ENCODE measurements at places on chromosomes 5 and 9. TPM values are rescaled to one million over a fixed set of nuclear protein-coding genes. Genes with fewer than 3 reads are reported as not detected.

GRCh38 chr5:150505041-150505511 is 2.9 kb upstream of the NDST1 start:
- no peak for DNase-seq

DNA sequence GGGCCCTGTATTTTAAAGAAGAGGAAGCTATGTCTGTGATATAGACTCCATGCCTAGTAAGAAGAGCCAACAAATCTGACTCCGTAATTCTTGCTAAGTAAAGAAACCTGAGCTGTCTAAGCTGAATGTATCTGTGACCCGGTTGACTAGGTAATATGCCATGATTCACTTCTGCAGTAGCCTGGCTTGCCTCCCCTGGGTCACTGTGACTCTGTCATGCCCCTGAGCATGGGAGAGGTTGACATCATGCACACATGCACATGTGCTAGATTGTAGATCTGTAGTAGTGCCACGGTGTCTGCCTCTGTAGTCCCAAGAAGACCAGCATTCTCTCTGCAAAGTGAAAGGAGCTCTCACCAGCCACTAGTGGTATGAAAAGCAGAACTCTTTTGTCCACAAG is 9.1 kb downstream of the SLC22A5 start:
- DNase-seq: no peak

GRCh38 chr5:157248821-157249470 is 17.0 kb upstream of the CYFIP2 start:
- DNase-seq: peak; percentile 65

GRCh38 chr5:68325065-68325580 is 109.6 kb downstream of the PIK3R1 start:
- no peak for DNase-seq

DNA sequence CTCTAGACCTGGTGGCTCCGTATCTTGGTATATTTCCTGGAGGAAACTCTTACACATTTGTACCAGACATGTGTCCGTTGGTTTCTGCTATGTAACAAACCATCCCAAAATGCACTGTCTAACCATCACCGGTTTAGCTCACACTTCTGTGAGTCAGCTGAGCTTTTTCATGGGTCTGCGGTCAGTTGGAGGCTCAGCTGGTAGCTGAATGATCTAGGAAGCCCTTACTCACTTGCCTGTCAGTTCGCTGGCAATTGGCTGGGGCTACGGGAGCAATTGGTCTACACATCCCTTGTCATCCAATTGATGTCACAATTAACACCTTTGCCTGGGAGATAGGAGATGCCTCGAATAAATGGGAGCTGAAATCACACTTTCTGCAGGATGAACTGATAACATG is 11.6 kb upstream of the WHRN start:
- no peak for DNase-seq

DNA sequence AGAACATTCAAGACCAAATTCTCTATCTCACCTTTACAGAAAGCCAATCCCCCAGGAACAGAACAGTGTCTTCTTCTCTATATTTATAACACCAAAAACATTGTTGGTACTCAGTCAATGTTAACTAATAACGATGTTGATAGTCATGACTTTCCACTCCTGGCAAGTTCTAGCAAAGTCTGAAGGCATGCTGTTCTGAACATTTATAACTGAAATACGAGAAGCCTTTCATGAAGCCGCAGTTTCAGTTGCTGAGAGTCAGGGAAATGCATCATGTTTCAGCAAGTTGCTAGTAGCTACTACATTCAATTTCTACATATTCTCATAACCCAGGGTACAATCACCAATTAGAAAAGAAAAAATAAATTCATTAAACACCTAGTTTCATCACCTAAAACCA is 301.4 kb downstream of the PDE4D start:
- no peak for DNase-seq

GRCh38 chr9:106964329-106964728 is 101.4 kb downstream of the ZNF462 start:
- no peak for DNase-seq

DNA sequence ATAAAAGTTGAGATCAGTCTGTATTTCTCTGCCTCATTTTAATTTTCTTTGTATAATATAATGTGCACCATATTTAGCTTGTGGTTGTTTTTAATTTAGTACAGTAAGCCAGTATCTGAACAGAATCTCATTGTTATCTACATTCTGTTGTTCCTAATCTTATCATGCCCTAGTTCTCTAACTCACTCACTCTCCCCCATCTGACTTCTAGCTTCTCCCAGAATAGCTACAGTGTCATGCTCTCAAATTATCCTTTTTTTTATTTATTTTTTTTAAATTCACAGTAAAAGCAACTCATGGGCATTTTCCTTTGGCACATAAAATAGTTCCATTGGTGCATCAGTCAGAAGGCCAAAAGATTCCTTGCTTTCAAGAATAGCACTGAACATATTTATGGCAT is 156.6 kb downstream of the TRPM3 start:
- no peak for DNase-seq

- no peak for DNase-seq
Measured at GRCh38 chr9:108002371-108002956, 512.9 kb upstream of the KLF4 start.

DNA sequence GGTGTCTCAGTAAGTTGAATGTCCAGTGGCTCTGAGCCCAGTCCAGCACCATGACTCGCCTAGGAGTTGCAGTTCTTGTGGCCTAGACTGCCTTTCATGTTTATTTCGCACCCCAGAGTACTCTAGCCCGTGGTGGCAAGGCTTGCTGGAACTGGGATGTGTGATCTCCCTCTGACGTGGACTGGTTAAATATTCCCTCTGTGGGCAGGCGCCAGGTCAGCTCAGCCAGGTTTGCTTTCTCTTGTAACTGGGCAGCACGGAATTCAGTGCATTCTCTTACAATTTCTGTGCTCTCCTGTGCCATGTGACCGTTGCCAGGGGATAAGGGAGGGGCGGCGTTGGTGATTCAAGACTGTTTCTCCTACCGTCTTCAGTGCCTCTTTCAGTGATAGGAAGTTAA is 270.8 kb downstream of the KDM4C start:
- no peak for DNase-seq

DNA sequence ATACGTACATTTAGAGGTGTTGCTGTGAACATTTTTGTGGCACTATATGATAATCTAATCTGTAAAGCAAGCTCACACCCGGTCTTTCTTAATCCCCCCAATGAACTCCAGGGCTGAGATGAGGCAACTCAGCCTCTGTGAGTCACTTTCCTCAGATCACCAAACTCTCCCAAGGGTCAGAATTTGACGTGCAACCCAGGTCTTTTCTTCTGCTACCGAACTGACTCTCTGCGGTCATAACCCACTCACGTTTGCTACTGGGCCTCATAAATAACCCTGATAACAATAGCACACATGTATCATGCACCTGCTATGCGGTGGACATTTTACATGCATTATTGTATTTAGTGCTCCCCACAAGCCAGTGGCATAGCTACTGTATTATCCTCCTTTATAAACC is 153.1 kb downstream of the DROSHA start:
- DNase-seq: no peak

GRCh38 chr5:50595199-50595598 is 71.2 kb upstream of the PARP8 start:
- DNase-seq: no peak

GRCh38 chr5:157148734-157149615 is 6.3 kb upstream of the MED7 start:
- peak; percentile 85 for DNase-seq

- no peak for DNase-seq
Measured at GRCh38 chr9:87954230-87954629, 20.1 kb downstream of the CDK20 start.

- no peak for DNase-seq
Measured at GRCh38 chr5:111942661-111943401, 185.8 kb upstream of the NREP start.

- no peak for DNase-seq
Measured at GRCh38 chr5:93058309-93058708, 522.7 kb downstream of the NR2F1-AS1 start.

GRCh38 chr5:147339313-147339712 is 104.5 kb downstream of the STK32A start:
- no peak for DNase-seq

DNA sequence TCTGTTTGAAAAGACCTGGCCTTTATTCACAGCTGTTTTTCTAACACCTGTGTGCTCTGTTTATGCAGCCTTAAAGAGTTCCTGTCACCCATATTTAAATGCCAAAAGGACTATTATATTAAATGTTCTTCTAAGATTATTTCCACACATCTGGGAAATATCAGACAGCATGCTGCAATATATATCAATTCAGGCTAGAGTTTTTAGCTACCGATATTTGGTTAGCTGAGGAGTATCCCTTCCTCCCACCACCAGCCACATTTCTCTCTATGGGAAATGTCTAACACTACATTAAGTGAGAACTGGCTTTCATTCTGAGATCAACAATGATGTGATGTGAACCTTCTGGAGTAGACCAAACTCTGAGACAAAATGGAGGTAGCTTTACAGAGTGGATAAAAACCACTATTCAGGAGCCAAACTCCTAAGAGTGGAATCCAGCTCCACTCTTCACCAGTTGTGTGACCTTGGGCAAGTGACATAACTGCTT is 509.2 kb downstream of the ZNF608 start:
- DNase-seq: no peak

GRCh38 chr5:61467766-61468482 is 135.9 kb downstream of the ZSWIM6 start:
- DNase-seq: no peak

DNA sequence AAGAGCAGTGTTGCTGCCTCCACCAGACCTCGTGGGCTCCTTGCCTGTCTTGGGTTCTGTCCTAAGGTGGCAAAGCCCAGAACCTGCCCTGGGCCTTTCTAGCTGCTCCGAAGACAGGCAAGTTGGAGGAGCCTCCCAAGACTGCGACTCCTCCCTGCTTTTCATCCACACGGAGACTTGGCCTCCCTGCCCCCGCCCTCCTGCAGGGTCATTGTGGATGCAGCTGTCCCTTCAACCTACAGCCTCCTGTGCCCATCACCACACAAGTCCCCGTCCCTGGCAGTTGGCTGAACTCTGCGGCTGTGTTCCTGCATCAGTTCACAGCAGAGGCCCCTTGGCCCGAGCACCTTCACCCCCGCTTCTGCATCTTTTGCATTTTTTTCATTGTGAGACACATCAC is 59.2 kb downstream of the WNK2 start:
- DNase-seq: no peak

DNA sequence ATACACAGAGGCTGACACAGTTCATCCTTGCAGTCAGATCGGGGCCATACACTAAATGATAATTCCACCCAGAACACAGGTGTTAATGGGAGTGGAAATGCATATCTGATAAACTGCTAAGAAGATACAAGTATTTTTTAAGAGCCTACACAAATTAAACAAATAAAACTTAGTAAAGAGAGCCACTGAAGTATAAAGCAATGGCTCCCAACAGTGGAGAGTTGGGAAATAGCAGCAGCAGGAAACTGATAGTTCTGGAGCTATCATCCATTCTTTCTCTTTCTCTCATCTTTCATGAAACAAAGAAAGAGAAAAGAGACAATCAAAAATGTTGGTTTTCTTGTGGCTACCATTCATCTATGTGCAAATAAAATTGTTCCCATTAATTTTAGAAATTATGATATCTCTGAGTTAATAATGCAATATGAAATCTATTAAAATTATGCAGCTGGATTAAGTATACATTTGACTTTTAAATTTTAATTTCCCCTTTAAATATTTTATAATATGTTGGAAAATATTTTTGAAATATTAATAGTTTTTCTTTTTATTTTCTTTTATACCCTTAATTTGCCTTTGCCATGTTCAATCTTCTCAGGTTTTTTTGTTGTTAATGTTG is 120.8 kb downstream of the EMB start:
- DNase-seq: no peak

DNA sequence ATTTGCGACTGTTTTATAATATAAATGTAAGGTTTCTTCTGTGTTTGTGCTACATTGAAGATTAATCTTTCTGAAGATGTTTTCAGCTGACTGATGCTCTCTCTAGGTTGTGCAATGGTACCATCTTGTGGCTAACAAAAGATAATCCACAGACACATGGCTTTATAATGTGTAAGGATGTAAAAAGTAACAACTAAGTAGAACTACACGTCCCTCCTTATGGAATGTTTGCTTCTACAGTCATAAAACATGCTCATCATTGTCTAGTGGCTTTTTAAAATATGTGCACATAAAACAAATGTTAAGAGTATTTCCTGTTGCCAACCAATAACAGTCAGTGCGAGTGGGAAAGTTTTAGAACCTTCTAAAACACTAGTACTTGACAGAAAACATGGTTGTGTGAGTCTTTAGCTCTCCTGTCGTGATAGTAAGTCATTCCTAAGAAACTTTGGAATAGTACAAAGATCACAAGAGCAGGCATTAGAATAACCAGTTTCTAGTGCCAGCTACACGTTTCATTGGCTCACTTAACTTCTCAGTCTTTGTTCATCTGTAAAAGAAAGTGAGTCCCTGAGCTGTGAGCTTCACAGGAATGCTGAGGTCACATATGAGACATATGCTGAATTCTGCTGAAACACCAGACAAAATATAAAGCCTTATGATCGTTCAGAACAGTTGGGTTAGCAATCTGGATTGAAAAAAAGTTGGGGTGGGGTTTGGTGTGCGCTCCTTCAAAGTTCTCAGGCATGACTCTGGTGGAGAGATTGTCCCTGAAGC is 75.7 kb upstream of the GLIS3 start:
- no peak for DNase-seq

DNA sequence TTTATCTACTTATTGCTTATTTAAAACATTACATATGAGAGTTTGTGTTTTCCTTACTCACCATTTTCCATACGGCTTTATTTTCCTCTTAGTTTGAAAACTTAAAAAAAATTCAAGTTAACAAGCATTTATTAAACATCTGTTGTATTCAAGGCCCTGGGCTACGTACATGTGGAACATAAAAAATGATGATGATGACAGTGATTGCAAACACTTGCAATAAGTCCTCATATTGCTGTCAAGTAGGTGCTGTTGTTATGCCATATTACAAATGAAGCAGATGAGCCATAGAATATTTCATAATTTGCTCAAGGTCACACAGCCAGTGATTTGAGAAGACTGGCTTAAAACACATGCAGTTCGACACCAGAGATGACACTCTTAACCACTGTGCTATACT is 180.6 kb downstream of the COMMD10 start:
- no peak for DNase-seq

DNA sequence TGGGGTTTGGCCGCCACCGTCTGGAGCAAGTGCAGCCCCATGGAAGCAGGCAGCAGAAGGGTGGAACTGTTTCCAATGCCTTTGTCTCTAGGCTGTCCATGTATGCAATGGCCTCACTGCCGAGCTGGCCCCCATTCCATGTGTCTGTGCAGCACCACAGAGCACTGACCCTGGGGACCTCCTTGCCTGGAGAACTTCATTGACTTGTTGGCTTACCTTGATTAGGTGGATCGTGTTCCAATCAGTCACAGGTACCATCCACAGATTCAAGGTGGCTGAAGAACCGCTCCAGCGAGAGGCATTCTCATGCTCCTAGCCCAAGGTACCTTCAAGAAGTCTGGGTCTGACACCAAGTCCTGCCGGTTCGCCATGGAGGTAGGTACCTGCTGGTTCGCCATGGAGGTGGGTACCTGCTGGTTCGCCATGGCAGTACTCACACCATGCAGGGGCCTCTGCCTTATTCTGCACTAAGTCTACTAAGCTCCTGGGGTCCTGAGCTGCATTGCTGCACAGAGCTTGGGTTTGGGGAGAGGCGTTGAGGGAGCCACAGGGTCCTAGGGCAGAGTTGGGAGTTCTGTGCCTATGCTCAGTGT is 358.3 kb upstream of the IRX1 start:
- no peak for DNase-seq

The ALDH1B1 gene
- 4.1 TPM for total RNA-seq

The LCN12 gene
- total RNA-seq: 1.4 TPM

The PCDHGA3 gene
- total RNA-seq: 0.26 TPM

The PCDHA9 gene
- total RNA-seq: not detected

The MLLT3 gene
- total RNA-seq: 54.4 TPM

The CARTPT gene
- not detected for total RNA-seq

The FUT7 gene
- total RNA-seq: 3.4 TPM

The THBS4 gene
- 0.29 TPM for total RNA-seq

The TMEM171 gene
- 0.35 TPM for total RNA-seq

The GNAQ gene
- 50.7 TPM for total RNA-seq

The DMGDH gene
- 0.49 TPM for total RNA-seq

Data from CD4-positive, alpha-beta memory T cell (primary cell).